Neural crest cell (in vitro differentiated cells): ENCODE measurements at places on chromosomes 11 and 22.

GRCh38 chr11:100703801-100704575 is 16.9 kb downstream of the ARHGAP42 start:
- DNase-seq, result no peak

DNA sequence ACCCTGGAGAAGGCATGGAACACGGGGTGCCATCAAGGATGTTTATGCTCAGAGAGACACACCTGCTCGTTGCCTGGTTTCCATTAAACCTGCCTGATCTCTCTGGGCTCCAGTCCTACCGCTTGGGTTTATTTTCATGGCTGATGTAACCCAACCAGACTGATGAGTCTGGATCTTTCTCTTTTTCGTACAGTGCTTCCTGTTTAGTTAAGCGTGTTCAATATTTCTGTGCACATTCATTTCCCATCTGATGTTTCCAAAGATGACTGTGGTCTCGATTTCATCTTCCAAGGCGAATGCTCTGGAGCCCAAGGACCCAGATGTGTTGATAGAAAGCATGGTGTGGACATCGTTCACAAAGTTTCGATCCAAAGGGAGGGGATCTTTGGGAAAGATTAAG is 84.3 kb downstream of the SNX19 start:
- DNase-seq, result no peak

GRCh38 chr11:10727146-10727851 is 23.7 kb upstream of the CTR9 start:
- DNase-seq, result no peak

DNA sequence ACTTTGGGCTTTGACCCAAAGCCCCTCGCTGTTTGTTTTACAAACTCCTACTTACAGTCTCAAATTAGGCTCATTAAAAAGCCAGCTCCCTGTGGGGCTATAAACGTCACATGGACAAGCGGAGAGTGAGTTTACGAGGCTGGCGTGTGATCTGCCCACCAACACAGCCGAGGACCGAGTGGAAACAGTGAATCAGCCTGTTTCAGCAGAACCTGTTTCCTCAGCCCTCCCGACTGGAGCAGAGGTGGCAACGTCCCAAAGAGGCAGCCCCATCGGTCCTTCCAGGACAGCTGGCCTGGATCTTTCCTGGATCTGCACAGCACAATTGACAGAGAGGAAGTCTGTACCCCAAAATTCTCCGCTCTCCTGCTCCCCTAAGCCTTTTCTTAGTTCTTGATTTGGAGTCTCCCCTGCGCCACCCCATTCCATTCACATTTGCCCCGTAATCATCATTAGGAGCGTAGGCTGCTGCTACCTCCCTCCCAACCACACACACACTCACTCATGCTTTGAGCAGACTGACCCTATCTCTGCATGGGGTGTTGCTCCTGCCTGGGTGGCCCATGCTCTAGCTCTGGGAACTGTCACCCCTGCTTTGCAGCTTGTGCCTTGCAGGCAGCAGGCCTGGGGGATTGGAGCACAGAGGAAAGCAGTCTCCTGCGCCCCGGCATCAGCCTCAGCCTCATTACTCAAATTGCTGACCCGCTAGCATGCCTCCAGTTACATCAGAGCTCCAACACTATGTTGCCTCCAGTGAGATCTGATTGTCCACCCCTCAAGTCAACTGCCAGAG is 117.8 kb downstream of the NAT10 start:
- DNase-seq, result no peak

- no peak for DNase-seq
These were observed 114.4 kb downstream of the PTPRJ start for GRCh38 chr11:48094643-48095339.

GRCh38 chr22:44754998-44755397 is 2.6 kb downstream of the ARHGAP8 start:
- DNase-seq, result no peak

GRCh38 chr11:104286129-104286528 is 122.2 kb upstream of the PDGFD start:
- DNase-seq, result no peak

GRCh38 chr11:122258446-122259194 is 142.6 kb upstream of the BLID start:
- no peak for DNase-seq

GRCh38 chr11:118211006-118211405 is 13.8 kb downstream of the JAML start:
- no peak for DNase-seq

GRCh38 chr11:120413480-120413879 is 77.3 kb downstream of the ARHGEF12 start:
- no peak for DNase-seq

- no peak for DNase-seq
These were observed 384.5 kb downstream of the TBC1D22A start for GRCh38 chr22:47146941-47147340.

DNA sequence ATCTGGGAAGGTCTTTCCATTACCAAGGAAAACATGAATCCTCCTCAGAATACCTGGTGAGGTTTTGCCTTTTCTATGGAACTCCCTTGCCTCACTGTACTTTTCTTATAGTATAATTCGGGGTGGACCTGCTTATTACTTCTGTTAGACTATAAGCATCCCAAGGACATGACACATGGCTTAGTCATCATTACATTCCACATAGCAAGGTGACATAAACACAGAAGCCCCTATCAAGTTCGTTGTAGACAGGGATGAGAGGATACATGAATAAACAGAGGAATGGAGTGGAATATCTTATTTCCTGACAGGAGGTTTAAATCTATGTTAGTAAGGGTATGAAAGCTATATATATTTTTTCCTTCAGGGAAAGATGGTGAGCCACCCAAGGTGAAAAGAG is 532.2 kb upstream of the CCDC90B start:
- no peak for DNase-seq

DNA sequence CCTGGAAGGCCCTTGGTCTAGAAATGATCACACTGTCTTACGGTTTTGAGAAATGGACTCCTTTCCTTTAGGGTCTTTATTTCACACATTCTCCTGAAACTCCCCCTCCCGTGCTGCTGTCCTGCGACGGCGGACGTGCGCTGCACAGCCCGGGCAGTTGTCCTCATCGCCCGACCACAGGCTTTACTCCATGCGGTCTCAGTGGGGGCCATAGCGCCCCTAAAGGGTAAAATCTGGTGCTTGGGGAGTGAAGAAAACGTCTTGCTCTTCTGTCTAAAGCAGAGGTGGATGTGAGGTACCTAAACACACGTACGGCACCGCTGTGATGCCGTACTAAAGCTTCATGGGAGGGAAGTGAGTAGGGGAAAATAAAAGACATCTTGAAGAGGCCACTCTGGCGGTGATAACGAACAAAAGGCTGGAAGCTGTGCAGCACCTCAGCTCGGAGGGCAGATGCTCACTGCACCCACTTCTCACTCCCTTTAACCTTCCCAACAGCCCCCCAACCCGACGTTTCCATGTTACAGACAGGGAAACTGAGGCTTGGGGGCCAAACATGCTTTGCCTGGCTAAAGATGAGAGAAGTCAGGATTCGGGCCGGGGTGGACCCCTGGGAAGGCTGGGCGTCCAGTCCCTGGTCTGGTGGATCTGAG is 22.6 kb downstream of the MPPED1 start:
- no peak for DNase-seq

DNA sequence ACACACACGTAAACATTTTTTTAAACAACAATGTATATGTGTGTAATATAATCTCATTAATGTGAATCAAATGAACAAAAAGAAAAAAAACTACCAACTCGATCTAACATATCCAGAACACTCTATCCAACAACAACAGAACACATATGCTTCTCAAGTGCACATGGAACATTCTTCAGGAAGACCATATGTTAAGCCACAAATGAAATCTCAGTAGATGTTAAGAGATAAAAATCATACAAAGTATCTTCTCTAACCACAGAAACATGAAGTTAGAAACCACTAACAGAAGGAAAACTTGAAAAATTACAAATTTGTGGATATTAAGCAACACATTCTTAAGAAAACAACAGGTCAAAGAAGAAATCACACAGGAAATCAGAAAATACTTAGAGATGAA is 25.5 kb upstream of the TMEM45B start:
- DNase-seq, result no peak

DNA sequence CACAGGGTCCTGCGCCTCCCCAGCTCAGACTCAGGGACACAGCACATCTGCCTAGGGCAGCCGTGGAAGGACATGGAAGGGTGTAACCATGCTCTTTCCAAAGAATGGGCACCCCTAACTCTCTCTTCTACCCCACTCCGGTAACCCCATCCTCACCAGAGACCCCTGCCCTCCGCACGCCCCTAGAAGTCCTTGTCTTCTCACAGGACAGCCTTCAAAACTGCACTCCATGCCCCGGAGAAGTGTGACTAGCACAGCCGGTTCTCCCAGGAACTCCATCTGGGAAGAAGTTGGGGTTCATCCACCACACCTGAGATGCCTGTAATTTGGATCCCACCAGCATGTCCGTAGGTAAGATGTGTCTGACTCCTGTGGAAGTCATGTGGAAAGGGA is 25.0 kb downstream of the P2RY2 start:
- no peak for DNase-seq

DNA sequence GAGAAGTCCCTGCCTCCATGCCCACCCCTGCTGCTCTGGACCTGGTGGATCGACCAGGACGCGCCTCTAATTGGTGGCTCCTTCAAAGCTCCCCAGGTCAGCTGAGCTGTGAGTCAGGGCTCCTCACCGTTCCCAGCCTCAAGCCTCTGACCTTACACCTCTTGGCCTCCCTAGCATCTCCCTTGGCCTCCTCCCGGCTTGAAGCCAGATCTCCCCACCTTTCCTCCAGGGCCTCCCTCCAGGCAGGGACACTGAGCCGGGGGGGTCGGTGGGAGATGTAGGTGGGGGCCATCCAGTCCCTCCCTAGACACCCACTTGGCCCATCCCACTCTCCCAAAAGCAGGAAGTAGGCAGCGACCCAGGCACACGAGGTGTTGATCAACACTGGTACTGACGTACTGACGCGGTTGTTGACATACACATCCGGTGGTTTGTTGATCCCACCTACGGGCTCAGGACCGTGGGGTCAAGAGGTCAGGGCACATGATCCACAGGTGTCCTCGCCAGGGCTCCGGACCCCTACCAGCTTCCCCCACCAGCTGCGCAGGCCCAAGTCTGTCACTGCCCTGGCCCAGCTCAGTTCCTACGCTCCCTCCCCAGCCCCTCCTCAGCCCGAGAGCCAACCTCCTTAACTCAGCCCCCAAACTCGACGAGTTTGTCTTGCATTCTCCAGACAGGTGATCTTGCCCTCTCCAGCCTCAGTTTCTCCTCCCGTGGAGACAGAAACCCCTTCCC is 802 bp downstream of the ATG2A start:
- no peak for DNase-seq

- no peak for DNase-seq
These were observed 29.7 kb upstream of the PCF11 start for GRCh38 chr11:83127310-83127637.

DNA sequence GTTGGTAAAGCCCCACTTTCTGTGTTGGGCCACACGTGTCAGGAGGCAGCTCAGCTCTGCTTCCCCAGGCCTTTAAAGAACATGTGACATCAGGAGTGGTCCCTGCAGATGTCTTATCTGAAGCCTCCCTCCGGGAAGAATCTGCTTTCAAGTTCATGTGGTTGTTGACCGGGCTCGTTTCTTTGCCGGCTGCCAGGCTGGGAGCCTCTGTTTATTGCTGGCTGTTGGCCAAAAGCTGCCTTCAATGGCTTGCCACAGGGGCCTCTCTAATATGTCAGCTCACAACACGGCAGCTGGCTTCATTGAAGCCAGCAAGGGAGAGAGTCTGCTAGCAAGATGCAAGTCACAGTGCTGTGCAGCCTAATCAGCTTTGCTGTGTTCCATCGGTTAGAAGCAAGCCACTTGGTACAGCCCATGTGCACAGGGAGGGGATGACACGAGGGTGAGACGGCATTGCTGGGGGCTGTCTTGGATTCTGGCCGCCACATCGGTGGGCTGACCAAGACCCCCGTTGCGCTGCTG is 14.6 kb downstream of the MRGPRF start:
- DNase-seq, result no peak

DNA sequence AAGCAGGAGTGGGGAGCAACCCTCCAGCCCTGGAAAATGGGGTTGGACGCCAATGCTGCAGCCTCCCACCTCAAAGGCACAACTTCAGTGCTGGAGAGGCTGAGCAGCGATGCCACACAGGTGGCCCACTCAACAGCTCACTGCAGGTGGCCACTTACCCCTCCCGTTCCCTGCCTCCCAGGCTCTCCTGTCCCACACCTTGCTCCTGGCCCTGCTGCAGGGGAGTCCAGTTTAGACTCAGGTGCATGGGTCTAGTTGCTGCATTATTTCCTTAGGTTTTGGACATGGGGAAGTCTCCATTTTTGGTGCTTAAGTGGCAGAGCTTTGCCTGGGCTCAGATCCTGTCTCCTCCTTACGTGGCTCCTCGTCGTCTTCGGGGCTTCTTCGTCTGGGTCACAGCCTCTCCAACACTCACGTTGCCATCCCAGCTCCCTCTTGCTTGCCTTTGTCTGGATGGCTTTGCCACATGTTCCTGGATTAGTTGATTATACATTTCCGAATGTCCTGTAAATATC is 898.3 kb downstream of the BRD1 start:
- DNase-seq, result no peak

DNA sequence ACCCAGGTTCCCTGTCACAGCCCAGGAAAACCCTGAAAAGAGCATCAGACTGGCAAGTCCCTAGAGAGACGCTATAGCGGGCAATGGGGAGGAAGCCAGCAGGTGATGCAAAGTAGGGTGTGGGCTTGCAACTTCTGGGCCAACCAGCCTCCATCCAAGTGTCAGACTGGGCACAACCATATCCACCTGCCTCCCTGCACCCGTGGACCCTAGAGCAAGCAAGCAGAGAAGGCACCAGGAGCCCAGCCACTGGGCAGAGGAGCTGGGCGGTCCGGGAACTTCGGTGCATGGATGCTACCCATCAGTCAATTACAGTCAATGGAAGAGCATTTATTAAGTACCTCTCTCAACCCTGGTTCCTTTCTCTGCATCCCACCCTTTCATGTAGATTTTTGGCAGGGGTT is 2.8 kb downstream of the NECTIN1 start:
- DNase-seq, result no peak

DNA sequence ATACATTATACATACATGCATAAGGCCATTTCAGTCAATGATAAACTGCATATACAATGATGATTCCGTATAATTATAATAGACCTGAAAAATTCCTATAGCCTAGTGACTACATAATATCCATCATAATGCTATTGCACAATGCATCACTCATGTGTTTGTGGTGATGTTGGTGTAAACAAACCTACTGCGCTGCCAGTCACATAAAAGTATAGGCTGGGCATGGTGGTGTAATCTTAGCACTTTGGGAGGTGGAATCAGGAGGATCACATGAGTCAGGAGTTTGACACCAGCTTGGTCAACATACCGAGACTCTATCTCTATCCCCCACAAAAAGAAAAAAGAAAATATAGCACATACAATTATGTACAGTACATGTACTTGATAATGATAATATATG is 163.7 kb upstream of the DDI1 start:
- no peak for DNase-seq

GRCh38 chr22:46844606-46845210 is 82.3 kb downstream of the TBC1D22A start:
- no peak for DNase-seq

GRCh38 chr11:64095273-64095817 is 59.6 kb downstream of the FLRT1 start:
- no peak for DNase-seq
